Naive thymus-derived CD8-positive, alpha-beta T cell (primary cell): ENCODE measurements at places on chromosomes 6 and 20.

DNA sequence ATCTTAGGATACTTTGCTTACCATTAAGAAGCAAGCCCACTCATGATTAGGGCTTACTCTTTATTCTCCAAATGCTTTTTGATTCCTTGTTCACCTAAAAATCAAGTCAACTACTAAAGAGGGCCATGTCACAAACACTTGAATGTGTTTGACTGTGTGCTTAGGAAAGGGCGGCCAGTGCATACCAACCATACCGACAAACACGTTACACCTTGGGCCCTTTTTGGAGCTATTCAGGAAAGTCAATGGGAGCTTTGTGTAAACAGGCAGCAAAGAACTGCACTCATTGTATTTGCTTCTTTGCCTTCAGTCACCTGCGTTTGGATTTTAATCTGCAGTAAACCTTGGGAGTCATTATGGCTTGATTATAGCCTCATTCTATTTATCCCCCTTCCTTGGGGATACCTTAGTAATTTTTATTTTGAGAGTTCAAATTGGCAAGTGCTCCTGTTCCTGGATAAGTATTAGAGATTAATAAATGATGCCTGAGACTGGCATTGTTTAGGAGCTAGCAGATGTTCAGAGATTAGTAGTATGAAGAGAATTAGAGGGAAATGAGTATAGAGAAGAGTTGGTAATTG lies 102.6 kb upstream of the HDGFL1 start:
- no peaks in the 10 kb centered on the region for H3K36me3 ChIP-seq
- H3K4me1 ChIP-seq, result no peaks in the 10 kb centered on the region
- no peak overlapping the region for H3K27ac ChIP-seq
- H3K27me3 ChIP-seq, result no peaks in the 10 kb centered on the region
- H3K4me3 ChIP-seq, result no peak overlapping the region

DNA sequence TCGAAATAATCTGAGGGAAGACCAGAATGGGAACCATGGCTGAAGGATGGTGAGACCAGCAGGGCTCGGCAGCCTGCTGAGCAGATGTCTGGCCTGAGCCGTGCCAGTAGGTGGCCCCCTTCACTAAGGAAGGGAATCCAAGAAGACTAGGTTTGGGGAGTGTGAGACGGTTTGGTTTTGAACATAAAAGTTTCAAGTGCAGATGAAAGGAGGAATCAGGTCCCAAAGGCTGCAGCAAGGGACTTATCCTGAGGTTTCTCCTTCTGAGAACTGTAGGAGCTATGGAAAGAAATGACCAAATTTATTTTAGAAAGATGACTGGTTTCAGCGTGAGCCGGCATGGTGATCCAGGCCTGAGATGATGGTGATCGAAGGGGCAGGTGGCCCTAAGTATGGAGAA lies 4.6 kb upstream of the OSER1 start:
- H3K36me3 ChIP-seq, result peaks cover 3% of the 10 kb centered on the region
- peak overlapping the region; percentile 91 for H3K27ac ChIP-seq
- peak; percentile 81 for DNase-seq
- peaks cover 63% of the 10 kb centered on the region for H3K4me1 ChIP-seq
- H3K4me3 ChIP-seq, result peak overlapping the region; percentile 37

DNA sequence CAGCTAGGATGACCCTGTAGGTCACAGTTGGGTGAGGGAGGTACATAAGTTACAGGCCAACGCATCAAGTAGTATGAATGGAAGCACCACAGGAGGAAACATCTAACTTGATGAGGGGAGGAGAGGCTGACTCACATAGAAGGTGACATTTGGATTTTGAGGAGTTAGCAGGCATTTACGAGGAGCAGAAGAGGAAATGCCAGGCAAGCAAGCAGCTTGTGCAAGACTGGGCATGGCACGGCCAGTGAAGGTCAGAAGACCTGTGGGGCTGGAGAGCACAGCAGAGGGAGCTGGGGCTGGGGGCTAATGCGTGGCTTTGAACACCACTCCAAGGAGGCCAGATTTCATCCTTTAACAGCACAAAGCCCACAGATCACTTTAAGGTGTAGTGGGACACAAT lies 37.8 kb downstream of the MUC22 start:
- H3K27ac ChIP-seq, result no peak overlapping the region
- H3K4me1 ChIP-seq, result no peaks in the 10 kb centered on the region
- peaks cover 38% of the 10 kb centered on the region for H3K27me3 ChIP-seq
- no peak overlapping the region for H3K4me3 ChIP-seq
- H3K36me3 ChIP-seq, result no peaks in the 10 kb centered on the region

DNA sequence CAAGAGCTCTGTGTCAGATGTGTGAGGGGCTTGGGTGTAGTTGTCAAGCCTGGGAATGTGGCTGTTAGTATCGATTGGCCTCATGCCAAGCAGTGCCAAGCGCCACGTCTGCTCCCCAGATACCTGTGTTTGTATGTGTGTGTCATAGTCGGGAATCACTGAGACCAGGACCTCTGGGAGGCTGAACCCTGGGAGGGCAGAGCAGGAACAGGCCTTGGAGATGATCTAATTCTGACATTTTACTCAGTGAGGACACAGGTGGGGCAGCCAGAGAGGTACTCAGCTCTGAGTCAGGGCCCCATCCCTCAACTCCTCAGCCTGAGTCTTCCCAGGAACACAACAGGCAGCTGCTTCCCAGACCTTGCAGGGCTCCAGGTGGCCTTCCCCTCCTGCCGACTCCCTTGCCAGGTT lies 51.2 kb upstream of the FANCE start:
- DNase-seq, result no peak
- H3K36me3 ChIP-seq, result no peaks in the 10 kb centered on the region
- peaks cover 44% of the 10 kb centered on the region for H3K4me1 ChIP-seq
- no peak overlapping the region for H3K4me3 ChIP-seq
- H3K27ac ChIP-seq, result peak overlapping the region; percentile 51
- H3K27me3 ChIP-seq, result no peaks in the 10 kb centered on the region

DNA sequence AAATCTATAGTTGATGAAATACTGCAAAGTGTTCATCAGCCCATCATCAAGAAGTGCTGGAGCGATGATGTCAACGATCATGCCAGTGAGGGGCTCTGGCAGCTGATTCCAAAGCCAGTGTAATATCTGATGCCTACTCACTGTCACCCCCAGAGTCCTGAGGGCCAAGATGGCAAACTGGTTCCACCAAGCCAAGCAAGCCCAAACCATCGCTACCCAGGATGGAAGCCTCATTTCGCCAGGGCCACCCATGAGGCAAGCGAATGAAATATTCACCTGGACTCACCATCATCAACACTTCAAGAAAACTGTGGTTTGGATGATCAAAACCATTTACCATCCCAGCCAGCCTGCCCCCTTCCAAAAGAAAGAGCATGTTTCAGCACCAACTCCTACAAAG lies 76.5 kb downstream of the GNAS-AS1 start:
- H3K4me3 ChIP-seq, result no peak overlapping the region
- H3K27me3 ChIP-seq, result peaks cover 25% of the 10 kb centered on the region
- no peak overlapping the region for H3K27ac ChIP-seq
- no peaks in the 10 kb centered on the region for H3K36me3 ChIP-seq

DNA sequence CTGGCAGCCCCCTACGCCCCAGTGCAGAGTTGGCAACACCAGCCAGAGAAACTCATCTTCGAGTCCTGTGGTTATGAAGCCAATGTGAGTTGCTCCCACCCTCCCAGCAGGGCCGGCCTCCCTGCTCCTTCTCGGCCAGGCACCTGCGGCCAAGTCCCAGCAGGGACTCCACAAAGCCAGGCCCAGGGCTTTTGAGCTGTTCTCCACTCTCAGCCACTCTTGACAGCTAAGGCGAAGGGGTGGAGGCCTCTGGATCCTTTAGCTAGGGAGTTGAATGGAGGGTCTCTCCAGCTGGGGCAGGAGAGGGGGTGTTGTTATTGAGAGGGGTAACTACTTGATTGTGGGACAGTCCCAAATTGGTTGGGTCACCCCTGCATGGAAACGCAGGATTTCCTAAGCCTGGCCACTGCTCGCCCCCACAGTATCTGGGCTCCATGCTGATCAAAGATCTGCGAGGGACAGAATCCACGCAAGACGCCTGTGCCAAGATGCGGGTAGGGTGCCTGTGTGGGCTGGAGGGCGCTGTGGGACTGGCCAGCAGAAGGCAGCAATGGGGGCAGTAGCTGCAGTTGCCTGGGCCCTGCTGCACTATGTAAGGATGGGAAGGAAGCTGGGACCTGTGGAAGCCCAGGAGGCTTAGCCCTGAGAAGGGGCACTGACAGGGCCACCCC lies 58.3 kb downstream of the TCP11 start:
- DNase-seq, result no peak
- H3K4me3 ChIP-seq, result no peak overlapping the region
- no peaks in the 10 kb centered on the region for H3K27me3 ChIP-seq
- H3K36me3 ChIP-seq, result peaks cover 29% of the 10 kb centered on the region
- H3K27ac ChIP-seq, result no peak overlapping the region
- H3K4me1 ChIP-seq, result no peaks in the 10 kb centered on the region

DNA sequence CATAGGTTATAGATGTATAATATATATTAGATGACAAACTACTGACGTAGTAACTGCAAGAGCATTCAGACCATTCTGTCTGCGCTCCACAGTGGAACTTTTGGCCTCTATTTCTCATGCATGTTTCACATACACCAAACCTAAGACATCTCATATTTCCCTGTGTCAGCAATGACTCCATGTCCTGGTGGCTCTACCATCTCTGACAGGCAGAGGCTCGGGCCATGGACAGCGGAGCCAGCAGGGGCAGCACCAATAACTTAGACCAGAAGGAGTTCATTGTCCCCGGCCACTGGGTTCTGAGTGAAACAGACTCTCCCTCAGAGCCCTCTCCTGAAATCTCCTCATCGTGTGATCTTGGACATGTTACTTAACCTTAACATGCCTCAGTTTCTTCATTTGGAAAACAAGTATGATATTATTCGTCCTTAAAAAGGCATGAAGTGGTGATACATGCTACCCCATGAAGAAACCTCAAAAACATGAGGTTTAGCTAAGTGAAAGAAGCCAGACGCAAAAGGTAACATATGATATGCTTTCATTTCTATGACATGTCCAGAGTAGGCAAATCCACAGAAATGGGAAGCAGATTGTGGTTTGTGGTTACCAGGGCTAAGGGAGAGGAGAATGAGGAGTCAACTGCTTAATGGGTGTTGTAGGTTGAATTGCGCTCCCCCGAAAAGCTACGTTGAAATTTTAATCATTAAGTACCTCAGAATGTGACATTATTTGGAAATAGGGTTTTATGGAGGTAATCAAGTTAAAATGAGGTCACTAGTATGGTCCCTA lies 564.0 kb upstream of the JARID2 start:
- H3K4me1 ChIP-seq, result no peaks in the 10 kb centered on the region
- H3K4me3 ChIP-seq, result no peak overlapping the region
- no peak overlapping the region for H3K27ac ChIP-seq
- DNase-seq, result no peak

DNA sequence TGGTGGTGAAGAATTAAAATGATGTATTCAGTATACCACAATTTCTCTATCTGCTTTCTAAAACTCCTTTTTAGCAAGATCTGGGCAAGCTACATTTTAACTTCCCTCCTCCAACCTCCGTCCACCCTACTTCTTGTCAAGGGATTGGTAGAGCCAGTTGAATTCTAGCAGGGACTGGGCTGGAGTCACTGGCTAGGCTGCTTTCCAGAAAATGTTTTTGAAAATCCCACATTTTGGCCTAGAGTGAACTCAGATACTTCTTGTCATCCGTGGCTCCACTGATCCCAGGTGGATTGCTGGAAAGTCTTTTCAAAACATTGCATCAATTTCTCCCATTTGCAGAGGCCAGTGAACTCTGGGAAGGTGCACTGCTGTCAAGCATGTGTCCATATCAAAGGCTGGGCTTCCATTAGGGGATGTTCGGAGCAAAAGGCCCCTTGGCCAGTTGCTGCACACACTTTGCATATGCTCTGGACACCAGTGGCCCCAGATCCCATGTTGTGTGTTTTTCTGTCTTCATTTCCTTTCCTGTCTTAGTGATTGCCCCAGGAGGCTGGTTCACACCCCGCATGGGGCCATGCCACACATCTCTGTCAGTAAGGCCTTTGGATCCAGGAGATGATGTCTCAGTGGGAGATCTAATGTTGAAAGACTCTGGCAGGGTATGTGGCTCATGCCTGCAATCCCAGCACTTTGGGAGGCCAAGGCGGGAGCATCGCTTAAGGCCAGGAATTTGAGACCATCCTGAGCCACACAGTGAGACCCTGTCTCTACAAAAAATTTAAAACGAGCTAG lies 11.3 kb upstream of the KCNK16 start:
- peaks cover 35% of the 10 kb centered on the region for H3K4me1 ChIP-seq
- no peaks in the 10 kb centered on the region for H3K36me3 ChIP-seq
- no peak overlapping the region for H3K4me3 ChIP-seq
- peaks cover 6% of the 10 kb centered on the region for H3K27me3 ChIP-seq
